Fibroblast of villous mesenchyme (primary cell): ENCODE measurements at places on chromosomes 3 and 15. TPM values are rescaled to one million over a fixed set of nuclear protein-coding genes. Genes with fewer than 3 reads are reported as not detected.

MRPL47 gene
- 45.7 and 53.5 TPM in 2 replicates for total RNA-seq

CYP1A2 gene
- total RNA-seq: not detected in 2 replicates

NAA80 gene
- 5.8 and 6.5 TPM in 2 replicates for total RNA-seq

RNF13 gene
- 48.3 and 77.3 TPM in 2 replicates for total RNA-seq

RAD18 gene
- total RNA-seq: 11.9 and 18.1 TPM in 2 replicates

GOLGA8S gene
- total RNA-seq: under 0.01 TPM in 2 replicates

DNA sequence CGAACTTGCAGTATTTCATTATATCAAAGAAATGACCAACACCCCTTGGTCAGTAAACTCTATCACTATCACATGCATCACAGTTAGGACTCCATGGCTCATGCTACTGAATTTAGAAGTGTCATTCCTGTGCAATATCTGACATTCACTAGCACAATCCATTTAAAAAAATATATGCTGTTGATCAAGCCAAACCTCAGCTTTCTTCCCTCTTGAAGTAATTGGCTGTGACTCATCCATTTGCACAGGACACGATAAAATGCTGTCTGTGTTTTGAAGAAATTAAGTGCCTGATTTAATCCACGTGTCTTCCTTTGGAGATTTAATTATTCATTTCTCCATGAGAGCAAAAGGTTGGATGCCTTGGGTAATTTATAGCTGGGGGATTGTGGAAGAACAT lies 38.9 kb downstream of the CPNE4 start:
- DNase-seq: no peak

DNA sequence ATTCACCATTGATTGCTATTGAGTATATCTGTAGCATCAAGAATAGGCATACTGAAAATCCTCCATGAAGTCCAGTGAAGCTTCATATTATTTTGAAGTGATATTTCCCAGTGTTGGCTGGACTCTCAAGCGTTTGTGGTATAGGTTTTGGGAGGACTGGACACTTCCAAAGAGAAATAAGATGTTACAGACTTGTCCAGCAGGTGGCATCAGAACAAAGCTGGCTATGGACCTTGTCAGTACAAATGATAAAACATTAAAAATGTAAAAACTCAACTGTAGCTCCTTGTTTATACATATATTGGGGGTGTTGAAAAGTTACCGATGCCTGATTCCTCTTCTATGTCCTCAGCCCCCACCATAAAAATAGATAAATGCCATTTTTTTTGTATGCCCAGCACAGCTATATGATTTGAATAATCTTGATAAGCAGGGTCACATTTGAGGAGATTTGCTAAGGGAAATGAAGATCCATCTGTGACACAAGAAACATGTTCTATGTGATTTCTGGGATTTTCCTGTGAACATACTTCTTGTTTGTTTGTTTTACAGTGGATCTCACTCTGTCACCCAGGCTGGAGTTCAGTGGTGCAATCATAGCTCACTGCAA lies 54.5 kb upstream of the GOLGA6B start:
- peak; percentile 61 for DNase-seq

GRCh38 chr3:184133840-184134745 lies 1.1 kb upstream of the EIF2B5 start:
- peak; percentile 80 for DNase-seq

GRCh38 chr3:52537726-52538421 lies 1.5 kb downstream of the UQCC5 start:
- DNase-seq: no peak

- peak; percentile 22 for DNase-seq
Measured at GRCh38 chr3:120348065-120348990, 826 bp downstream of the LRRC58 start.

DNA sequence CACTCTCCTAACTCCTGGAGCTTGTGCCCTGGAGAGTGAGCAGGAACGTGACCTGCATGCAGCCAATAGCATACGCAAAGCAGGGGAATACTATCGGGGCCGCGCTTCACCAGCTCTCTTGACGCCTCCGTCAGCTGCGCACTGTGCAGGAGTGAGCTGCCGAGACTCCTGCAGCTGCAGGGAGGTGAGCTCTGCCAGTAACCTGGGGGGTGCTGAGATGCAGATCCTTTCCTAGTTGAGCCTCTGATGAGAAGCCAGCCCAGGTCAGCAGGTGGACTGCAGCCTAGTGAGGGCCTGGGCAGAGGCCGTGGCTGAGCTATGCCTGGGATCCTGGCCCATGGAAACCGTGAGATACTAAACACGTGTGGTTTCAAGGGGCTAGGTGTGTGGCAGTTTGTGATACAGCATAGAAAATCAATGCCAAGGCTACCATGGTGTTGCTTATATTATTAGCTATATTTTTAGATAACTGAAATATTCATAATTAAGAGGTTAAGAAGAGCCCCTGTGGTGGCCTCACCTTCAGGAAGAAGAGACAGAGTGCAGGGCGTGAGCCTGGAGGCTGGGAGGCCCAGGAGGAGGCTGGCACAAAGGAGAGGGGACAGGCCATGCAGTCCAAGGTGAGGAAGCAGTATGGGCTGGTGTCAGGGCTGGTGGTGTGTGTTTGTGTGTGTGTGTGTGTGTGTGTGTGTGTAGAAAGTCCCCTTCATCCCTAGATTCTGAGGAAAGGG lies 5.9 kb upstream of the DNAJB8 start:
- DNase-seq: no peak

DNA sequence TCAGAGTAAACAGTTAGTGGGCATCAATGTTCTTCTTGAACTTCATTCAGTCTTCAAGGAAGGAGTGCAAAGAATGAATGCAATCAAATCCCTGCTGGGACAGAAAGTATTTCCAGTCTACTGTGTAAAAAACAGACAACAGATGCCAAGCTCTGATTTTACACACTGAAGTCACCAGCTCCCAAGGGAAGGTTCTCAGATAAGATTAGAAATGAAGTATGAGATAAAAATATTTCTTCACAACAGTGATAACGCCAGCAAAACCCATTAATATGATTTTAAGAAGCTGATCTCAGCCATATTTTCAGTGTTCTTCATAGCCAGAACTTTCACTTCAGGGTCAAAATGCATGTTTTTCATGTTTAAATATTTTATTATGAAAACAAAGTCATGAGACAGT lies 265.6 kb downstream of the CTNNB1 start:
- no peak for DNase-seq

- DNase-seq: no peak
Measured at GRCh38 chr15:40240619-40241221, 1.9 kb downstream of the PAK6 start.

DNA sequence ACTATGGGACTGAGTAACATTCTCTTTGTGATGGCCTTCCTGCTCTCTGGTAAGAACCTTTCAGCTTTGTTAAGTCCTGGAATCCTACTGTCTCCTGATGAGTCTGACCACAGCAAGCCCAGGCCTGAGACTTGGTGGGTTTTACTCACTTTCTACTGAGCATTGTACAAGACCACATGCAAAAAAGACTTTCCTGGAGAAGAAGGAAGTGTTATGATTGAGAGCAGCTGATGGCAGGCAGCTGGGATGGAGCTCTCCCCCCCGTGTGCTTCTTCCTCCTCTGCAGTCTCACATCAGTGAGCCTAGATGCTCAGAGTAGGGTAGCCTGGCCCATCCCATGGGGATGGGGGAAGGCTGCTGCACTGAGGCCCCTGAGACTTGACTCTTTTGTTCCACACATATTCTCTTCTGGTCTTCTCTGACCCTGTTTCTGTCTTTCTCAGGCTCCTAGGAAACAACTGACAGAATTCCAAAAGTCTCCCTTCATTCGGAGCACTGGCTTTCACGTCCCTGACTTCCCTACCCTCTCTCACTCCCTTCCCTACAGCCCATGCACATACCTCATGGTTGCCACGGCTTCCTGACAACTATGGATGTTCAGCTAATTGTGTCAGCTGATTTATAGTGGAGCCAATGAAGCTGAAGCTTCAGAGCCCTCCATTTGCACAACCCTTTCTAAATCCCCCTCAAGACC lies 36.6 kb downstream of the CD86 start:
- DNase-seq: no peak

GRCh38 chr3:69216981-69217380 lies 94.6 kb upstream of the LMOD3 start:
- DNase-seq: no peak
